Effector CD4-positive, alpha-beta T cell (primary cell): ENCODE measurements at places on chromosomes 6 and 20.

GRCh38 chr20:6240059-6240458 lies 117.2 kb upstream of the FERMT1 start:
- DNase-seq = no peak

- no peak for DNase-seq
These were observed 1.5 kb downstream of the KIZ start for GRCh38 chr20:21127201-21127981.

GRCh38 chr6:42390228-42390934 lies 61.3 kb downstream of the TRERF1 start:
- peak; percentile 32 for DNase-seq

- no peak for DNase-seq
These were observed 321.5 kb upstream of the JARID2 start for GRCh38 chr6:14924126-14925024.

GRCh38 chr20:1434571-1435336 lies 31.9 kb downstream of the NSFL1C start:
- peak; percentile 31 for DNase-seq

GRCh38 chr6:7921632-7922092 lies 11.1 kb upstream of the TXNDC5 start:
- DNase-seq = no peak

DNA sequence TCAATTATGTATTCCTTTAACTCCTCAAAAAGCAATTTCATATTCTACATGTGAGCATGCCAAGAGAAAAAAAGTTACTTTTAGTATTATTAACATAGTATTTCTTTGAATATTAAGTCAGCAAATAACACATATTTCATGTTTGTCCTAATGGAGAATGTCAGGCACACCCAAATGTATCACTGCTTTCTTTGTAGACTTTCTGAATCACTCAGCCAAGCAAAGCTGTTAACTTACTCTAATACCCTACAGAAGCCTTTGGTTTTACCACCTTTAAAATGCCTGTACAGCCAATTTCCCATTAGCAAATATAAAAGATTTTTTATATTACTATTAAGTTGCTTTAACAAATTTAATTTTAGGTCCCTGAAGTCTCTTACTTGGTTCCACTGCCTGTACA lies 23.8 kb downstream of the FRK start:
- no peak for DNase-seq

GRCh38 chr6:112308476-112308875 lies 38.7 kb upstream of the RFPL4B start:
- DNase-seq = no peak

GRCh38 chr6:82702574-82702973 lies 339.0 kb downstream of the TPBG start:
- DNase-seq = no peak

DNA sequence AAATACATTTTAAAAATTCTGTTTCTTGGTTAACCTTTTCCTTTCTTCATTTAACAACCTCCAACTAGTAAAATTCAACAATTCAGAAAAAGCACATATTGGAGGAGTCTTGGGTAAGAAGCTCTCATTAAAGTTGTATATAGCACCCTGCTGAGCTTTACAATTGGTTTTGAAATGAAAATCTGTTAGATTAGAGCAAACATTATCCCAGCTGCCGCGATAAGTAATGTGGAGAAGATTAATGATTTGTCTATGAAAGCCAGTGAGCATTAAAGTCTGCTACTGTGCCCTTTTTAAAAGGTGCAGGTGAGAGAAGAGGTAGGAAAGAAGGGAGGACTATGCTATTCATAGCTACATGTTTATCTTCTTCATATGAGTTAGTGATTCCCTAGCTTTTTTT lies 201.5 kb downstream of the ZFAND3 start:
- no peak for DNase-seq

- no peak for DNase-seq
These were observed 540.2 kb downstream of the PRKN start for GRCh38 chr6:162187168-162187935.

DNA sequence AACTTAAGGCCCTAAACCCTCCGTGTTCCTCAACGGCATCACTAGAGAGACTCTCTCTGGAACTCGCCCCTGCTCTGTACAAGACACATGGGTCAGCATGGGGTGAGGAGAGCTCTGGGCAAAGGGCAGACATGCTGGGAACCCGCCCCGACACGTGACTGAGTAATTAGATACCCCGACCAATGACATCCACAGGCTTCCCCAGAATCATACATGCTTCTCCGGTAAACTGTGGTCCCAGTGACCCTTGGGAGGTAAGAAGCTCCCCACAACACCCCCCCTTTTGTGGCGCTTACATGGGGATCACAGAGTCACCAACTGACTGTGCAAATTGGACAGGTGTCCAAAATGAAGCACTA lies 31.7 kb upstream of the RPS6KA2 start:
- DNase-seq = no peak

DNA sequence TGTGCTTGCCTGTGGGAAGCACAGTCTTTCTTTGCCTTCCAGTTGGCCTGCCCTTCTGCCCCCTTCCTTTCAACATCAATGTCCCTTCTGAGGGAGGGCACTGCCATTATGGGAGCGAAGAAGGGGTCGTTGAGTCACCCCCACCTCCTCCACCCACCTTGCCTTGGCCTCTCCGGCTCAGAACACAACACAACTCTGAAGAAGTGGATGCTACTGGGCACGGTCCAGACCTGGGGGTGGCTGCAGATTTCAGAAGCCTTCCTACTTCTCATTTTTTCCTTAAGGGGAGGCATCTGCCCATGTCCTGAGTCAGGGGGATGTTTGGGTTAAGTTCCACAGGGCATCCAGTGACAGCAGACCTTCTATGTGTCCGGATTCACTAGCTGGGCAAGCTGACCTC lies 72.1 kb downstream of the GFOD1 start:
- DNase-seq = no peak

DNA sequence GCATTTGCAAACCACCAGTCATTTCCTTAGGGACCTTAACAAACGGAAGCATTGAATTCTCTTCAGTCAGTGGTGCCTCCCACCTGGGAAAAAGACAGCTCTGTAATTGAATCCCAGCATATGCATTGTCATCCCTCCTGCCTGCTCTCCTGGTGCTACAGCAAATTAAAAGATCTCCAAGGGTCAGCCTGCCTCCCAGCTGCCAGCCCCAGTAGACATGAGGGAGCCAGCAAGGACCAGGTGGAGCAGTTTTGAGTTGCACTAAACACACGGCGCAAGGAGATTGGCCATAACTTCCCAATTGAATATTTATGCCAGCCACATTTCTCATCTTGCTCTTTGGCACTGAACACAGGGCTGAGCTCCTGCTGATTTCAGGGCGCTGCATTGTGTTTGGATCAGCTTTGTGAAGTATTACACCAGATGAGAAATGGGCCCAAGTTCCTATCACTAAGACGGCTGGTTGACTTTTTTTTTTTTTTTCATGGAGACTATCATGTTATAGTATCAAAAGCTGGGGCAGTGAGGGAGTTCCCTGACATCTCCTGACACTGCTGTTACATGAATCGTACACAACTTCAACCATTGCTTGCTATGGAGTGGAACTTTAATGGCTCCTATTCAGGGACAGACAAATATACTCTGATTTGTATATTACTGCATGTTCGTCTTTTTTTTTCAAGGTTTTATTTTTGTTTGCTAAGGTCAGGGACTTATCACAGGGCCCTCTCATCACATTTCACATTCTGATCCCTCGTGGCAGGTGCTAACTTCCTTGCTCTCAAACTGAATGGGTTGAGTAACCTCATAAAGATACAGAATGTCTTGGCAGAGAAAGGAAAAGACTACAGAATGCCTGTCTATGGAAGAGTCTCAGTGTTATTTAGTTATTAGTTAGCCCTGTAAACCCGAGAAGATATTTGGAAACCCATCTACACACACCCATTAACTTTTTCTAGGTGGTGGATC lies 191.1 kb downstream of the EYA4 start:
- no peak for DNase-seq

GRCh38 chr20:35680452-35681183 lies 15.9 kb upstream of the CPNE1 start:
- DNase-seq = no peak

GRCh38 chr20:32682508-32682987 lies 8.8 kb upstream of the C20orf203 start:
- DNase-seq = no peak

DNA sequence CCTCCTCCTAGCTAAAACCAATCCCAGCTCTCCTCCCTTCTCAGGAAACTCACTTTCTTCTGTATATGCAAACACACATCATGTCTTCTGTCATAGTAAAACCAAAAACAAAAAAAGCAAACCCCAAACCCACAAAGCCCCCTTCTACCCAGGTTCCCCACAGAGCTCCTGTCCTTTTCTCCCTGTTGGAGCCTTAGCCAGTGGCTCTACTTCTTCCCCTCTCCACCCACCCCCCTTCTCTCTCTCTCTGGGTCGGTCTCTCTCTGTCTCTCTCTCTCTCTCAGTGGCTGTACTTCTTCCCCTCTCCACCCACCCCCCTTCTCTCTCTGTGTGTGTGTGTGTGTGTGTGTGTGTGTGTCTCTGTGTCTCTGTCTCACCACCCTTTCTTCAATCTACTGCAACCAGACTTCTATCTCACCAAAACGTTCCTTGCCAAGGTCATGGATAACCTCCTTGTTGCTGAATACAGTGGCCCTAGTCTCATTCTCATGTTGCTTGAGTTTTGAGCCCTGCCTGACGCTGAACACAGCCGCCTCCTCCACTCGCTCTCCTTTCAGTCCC lies 8.7 kb upstream of the OSER1 start:
- DNase-seq = no peak

DNA sequence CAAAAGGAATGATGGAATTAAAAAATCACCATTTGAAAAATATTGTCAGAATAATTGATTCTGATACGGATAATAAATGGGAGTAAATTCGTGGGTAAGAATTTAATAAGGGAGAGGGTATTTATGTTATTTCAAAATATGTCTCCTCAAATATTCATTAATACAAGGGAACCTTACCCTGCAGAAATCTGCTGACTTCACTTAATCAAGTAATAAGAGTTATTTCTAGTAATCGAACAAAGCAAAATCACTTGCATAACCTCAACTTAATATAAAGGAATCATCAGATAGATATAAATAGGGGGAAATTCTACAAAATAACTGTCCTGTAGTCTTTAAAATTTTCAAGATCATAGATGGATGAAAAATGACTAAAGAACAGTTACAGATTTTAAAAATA lies 1164.7 kb upstream of the GJE1 start:
- no peak for DNase-seq

DNA sequence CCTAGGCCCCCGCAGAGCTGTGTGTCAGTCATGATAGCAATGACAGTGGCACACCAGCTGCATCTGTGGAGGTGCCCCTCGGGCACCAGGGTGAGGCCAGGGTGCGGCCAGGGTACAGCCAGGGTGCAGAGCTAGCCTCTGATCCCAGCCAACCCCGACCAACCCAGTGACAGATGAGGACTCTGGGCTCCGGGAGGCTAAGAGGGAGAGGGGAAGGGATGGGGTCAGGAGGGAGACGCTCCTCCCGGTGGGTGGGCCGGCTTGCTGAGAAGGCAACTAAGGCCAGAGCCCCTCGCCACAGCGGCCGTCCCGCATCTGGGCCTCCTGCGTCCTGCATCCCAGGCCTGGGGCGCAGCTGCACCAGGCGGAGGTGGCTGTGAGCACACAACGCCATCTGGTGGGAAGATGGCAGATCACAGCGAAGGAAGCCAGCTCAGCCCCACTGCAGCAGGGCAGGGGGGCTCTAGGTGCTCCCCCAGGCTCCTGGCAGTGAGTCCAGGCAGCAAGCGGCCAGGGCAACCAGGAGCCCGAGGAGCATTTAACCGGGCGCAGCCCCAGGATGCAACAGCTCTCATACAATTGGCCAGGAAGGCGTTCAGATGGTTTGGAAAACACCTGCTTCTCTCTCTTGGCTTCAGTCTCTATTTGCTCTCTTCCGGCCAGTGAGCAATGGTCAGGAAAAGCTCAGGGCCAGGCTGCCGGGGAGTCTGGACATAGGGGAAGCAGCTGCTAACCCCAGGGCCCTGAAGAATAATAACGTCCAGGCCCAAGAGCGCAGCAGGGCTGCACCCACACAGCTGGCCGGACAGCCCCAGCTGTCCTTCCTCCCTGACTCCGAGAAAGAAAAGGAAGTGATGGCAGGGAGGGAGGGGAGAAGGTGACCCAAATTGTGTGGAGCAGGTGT lies 169.4 kb downstream of the TAF4 start:
- DNase-seq = no peak

- no peak for DNase-seq
These were observed 30.4 kb upstream of the TRERF1 start for GRCh38 chr6:42482174-42482573.

GRCh38 chr6:160254467-160255312 lies 3.9 kb downstream of the SLC22A2 start:
- DNase-seq = no peak

DNA sequence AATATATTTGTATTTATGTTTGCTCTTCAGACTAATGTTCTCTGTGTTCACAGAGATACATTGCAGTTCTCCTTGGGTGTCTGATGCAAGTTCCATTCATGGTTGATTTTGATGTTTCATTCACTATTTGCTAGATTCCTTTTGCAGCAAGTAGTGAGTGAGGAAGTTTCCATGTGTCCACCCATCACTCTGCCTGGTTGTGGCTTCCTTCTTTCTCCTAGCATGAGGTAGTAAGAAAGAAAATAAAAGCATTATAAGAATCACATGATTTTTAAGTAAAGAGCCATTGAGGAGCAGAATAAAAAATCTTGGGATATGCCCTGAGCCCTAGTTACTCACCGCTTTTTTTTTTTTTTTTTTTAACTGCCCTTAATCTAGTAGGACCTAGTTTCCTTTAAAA lies 8.7 kb downstream of the SASH1 start:
- no peak for DNase-seq

- no peak for DNase-seq
These were observed 3.8 kb upstream of the NCOA5 start for GRCh38 chr20:46093531-46093930.

- no peak for DNase-seq
These were observed 53.7 kb upstream of the MPC1 start for GRCh38 chr6:166436195-166437139.

DNA sequence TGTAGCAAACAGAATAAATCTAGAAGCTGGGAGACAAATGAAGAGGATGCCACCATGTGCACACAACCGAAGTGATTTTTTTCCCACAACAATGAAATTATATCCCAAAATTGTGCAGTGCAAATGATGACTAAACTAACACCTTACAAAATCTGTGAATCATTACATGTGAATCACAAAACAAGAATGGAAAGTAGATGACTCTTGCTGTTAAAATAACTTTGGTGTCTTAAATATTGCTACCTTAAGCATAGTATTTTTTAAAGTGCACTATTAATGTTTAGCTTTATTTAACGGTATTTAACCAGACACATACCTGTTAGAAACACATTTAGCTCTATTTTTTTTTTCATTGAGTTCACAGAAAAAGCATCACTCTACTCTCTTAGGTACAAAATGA lies 190.8 kb downstream of the TBC1D32 start:
- no peak for DNase-seq
